ENCODE measurements at places on chromosomes 2 and 18. TPM values are rescaled to one million over a fixed set of nuclear protein-coding genes. Genes with fewer than 3 reads are reported as not detected.
A peak's percentile ranks its signal among the peaks of the same experiment; 100 is the strongest.

DNA sequence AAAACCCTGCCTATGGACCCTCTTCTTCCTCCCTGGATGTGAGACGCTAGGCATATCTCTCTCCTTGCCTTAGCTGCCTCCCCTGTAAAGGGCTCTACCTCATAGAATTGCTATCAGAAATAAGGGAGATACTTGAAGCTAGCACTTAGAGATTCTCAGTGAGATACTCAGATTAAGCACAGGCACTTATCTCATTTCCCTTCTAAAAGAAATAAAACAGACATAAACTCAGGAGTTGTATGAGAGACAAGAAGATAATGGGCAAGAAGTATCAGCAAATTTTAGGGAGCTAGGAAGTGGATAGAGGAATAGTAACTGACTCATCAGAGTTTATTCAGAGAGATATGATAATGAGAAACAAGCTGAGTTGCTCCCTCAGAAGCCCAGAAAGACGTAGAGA, 131.0 kb downstream of the SP3 start:
- no peaks in the 10 kb centered on the region for H3K36me3 ChIP-seq
- no peak for DNase-seq
- H3K4me1 ChIP-seq, result peaks cover 7% of the 10 kb centered on the region
- peaks cover 34% of the 10 kb centered on the region for H3K27me3 ChIP-seq

The RUFY4 gene
- not detected for total RNA-seq

GRCh38 chr2:237743561-237744269, 54.9 kb upstream of the RBM44 start:
- peaks cover 36% of the 10 kb centered on the region for H3K4me1 ChIP-seq
- DNase-seq, result no peak
- peaks cover 2% of the 10 kb centered on the region for H3K36me3 ChIP-seq
- peak overlapping the region; percentile 50 for H3K4me3 ChIP-seq
- no peaks in the 10 kb centered on the region for H3K27me3 ChIP-seq
- peak overlapping the region; percentile 95 for H3K27ac ChIP-seq

- no peak overlapping the region for H3K27ac ChIP-seq
- H3K4me3 ChIP-seq, result no peak overlapping the region
- H3K27me3 ChIP-seq, result no peaks in the 10 kb centered on the region
- peaks cover 7% of the 10 kb centered on the region for H3K36me3 ChIP-seq
These were observed 67.9 kb downstream of the C2orf74 start for GRCh38 chr2:61229936-61230335.

The ANKRD30BL gene
- total RNA-seq, result not detected

DNA sequence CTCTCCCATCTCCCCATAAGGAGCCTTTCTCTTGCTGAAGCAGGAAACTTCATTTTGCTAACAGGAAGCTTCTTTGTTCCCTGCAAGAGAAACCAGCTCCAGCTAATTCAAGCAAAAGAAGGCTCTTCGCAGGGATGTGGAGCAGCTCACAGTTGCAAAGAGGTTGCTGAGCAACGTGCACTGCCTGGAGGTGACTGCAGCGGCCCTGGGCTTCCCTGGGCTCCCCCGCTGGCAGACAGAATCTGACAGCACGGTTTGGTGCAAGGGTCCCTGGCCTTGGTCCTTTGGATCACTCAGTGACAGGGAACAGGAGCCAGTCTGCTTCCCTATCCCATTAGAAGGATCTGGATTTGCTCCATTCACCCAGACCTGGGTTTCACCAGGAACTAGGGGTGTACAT, 25.8 kb downstream of the GPR55 start:
- H3K27me3 ChIP-seq, result peaks cover 49% of the 10 kb centered on the region
- no peak overlapping the region for H3K27ac ChIP-seq
- H3K36me3 ChIP-seq, result no peaks in the 10 kb centered on the region
- no peak for DNase-seq

DNA sequence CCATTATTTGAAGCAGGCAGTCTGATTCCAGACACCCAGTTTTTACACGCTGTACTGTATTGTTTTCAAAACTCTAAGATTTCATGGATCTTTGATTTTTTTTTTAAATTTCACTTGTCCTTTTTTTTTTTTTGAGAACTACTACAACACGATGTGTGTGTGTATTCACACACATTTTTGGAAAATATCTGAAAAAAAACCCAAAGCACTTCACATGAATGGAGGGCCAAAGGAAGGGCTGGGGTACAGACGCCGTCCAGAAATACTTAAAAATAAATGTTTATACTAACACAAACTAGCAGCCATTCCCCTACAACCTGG, 314 bp upstream of the SSB start:
- no peaks in the 10 kb centered on the region for H3K36me3 ChIP-seq
- H3K4me1 ChIP-seq, result peaks cover 17% of the 10 kb centered on the region
- H3K27ac ChIP-seq, result peak overlapping the region; percentile 95
- H3K4me3 ChIP-seq, result peak overlapping the region; percentile 93

All from T-helper 17 cell (primary cell).